ENCODE measurements at places on chromosomes 13 and 19. TPM values are rescaled to one million over a fixed set of nuclear protein-coding genes. Genes with fewer than 3 reads are reported as not detected.

- H3K4me3 ChIP-seq, result peak within 1 kb of the TSS; percentile 83
- peaks cover 9% of the 10 kb centered on the region for H3K4me1 ChIP-seq
- peak within 1 kb of the TSS; percentile 88 for H3K27ac ChIP-seq
- DNase-seq, result no peak
- H3K36me3 ChIP-seq, result peaks cover 5% of the 10 kb centered on the region
- peaks cover 3% of the 10 kb centered on the region for H3K27me3 ChIP-seq
Observed at GRCh38 chr19:38402967-38403674, at the start of gene FAM98C. Gene FAM98C (plus strand): TSS chr19:38403093. CDS start chr19:38403154, 61 bp downstream.

DNA sequence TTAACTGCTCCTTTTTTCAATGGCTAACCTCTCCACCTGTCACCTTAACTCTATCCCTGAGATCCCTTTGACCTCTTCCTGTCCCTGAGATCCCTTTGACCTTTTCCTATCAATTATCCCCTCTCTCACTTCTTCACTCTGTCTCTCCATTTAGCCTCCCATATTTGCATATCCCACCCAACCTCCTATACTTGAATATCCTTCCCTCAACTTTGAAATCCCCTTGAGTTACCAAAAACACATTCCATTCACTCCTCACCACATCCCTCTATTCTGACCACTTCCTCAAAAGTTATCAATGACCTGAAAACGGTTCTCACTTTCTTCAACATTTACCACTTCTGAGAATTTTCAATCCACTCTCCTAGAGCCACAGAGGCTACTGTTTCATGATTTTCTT is 3.0 kb downstream of the MYCBP2 start:
- H3K36me3 ChIP-seq, result peaks cover 20% of the 10 kb centered on the region
- DNase-seq, result no peak
- peak overlapping the region; percentile 97 for H3K4me3 ChIP-seq
- peaks cover 1% of the 10 kb centered on the region for H3K27me3 ChIP-seq

DNA sequence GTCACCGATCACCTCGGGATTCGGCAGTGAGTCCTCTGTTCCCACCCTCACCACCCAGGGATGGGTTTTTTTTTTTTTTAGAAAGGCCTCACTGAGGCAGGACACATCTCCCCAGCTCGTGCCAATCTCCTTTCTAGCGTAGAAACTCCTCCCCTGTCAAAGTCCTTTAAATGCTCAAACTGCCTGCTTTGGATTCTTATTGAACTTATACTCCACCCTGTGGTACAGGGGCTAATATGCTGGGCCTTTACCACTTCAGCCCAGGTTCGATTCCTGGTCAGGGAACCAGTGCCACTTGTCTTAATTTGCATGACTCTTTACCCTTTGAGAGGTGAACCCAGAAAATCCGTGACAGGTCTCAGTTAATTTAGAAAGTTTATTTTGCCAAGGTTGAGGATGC is 8.3 kb upstream of the ZNF14 start:
- DNase-seq, result no peak
- H3K4me3 ChIP-seq, result no peak overlapping the region
- H3K27me3 ChIP-seq, result no peaks in the 10 kb centered on the region
- no peak overlapping the region for H3K27ac ChIP-seq
- H3K36me3 ChIP-seq, result no peaks in the 10 kb centered on the region

DNA sequence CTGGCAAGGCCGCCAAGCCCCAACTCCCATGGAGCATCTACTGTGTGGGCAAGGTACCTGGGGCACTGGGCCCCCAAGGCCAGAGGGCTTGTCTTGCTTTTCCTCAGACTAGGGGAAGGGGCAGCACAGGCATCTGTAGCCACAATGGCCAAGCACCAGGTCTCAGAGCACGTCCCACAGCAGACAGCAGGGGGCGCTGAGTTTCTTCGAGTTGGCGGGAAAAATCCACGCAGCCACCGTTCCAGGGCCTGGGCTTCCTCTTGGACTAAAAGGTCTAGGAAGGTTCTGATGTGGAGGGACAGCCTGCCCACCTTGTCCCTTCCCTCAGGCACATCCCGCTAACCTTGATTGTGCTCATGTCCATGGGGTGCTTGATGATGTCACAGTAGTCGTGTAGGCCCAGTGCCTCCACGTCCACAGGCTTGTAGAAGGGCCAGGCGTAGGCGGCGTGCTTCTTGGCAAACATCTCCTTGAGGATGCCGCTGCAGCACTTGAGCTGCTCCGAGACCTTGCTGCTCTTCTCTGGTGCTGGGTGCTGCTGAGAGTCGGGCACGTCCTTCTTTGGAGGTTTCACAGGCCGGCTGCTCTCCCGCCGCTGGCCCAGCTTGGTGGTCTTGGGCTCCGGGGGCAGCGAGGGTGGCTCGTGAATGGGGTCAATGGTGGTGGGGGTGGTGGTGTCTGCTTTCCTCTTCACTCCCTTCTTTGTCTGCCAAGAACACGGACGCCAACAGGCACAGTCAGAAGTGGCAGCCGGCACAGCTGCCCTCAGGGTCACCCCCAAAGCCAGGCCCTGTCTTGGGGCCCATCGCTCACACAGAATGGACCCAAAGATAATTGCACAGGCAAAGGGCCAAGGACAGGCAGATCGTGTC is 32.0 kb upstream of the EPHX3 start:
- H3K4me3 ChIP-seq, result no peak overlapping the region
- peak; percentile 82 for DNase-seq
- H3K36me3 ChIP-seq, result peaks cover 40% of the 10 kb centered on the region
- peaks cover 9% of the 10 kb centered on the region for H3K4me1 ChIP-seq
- no peaks in the 10 kb centered on the region for H3K27me3 ChIP-seq

DNA sequence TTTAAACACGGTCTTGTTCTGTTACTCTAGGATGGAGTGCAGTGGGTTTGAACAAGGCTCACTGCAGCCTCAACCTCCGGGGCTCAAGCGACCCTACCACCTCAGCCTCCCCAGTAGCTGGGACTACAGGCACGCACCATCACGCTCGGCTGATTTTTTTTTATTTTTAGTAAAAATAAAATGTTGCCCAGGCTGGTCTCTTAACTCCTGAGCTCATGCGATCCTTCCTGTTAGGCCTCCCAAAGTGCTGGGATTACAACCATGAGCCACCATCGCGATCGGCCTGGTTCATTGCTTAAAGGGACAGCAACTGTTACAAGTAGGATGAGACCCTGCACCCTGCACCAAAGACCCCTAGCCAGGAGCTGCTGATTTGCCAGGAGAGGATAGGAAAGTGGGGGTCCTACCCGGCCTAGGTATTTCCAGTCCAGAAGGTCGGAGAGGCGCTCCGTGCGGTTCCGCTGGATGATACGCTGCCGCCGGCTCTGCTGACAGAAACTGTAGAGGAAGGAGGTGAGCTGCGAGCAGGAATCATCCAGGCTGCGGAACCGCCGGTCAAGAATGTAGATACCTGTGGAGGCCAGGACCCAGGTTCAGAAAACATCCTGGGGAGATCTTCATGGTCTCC is 5.1 kb downstream of the FTL start:
- H3K27me3 ChIP-seq, result no peaks in the 10 kb centered on the region
- no peak overlapping the region for H3K4me3 ChIP-seq
- H3K4me1 ChIP-seq, result peaks cover 23% of the 10 kb centered on the region
- H3K36me3 ChIP-seq, result peaks cover 43% of the 10 kb centered on the region
- H3K27ac ChIP-seq, result peak overlapping the region; percentile 11

GRCh38 chr13:21067848-21068247 is 6.5 kb upstream of the LATS2 start:
- H3K36me3 ChIP-seq, result no peaks in the 10 kb centered on the region
- no peak for DNase-seq

DNA sequence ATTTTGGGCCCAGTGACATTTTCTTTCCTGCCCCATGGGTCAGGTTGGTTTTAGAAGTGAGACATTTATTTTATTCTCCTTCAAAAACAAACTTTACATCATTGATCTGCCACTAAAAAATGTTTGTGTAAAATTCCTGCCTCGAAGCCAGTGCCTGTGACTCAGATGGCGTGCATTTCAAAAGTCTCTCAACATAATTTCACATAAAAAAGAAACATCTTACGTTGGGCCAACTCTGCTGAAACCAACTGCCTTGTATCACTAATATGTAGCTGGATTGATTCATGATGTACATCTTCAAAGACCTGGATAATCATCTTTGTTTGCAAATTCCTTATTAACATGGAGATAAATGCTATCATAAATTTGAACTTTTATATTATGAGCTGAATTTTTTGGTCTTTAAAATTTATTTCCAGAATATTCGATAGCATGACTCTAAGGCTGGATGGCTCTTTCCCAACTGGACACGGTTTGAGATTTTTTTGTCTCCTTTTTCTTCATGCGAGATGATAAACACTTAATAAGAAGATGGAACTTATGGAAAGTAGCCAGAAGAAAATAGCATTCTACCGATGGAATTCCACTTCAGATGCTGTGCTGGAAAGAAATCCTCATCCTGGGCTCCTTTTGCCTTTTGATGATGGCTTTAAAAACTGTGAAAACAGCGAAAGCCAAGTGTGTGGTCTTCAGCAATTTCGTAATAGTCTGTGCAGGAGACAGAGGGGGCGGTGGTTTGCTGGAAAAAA is 420.5 kb downstream of the FGF9 start:
- DNase-seq, result no peak
- peaks cover 9% of the 10 kb centered on the region for H3K36me3 ChIP-seq
- no peak overlapping the region for H3K27ac ChIP-seq
- H3K4me3 ChIP-seq, result no peak overlapping the region
- peaks cover 7% of the 10 kb centered on the region for H3K4me1 ChIP-seq

GRCh38 chr19:402786-403185 is 6.2 kb downstream of the C2CD4C start:
- H3K27ac ChIP-seq, result no peak overlapping the region
- no peaks in the 10 kb centered on the region for H3K36me3 ChIP-seq
- H3K27me3 ChIP-seq, result peaks cover 13% of the 10 kb centered on the region

DNA sequence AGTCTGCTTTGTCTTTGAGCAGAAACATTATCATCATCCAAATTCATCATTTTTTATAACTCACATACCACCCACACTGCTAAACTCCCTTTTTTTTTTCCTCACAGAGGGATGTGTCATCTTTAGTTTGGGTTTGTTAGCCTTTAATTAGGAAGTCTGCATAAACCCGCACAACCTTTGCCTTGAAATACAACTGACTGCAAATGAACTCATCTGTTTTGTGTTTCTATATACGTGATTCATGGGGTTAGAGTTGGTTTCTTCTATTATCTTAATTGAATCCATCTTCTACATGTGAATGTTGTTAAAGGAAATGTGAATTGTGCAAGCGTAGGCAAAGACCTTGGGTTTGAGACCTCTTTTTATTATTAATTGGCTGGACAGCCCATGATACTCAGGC is 102.7 kb downstream of the SLAIN1 start:
- H3K27ac ChIP-seq, result no peak overlapping the region
- H3K4me3 ChIP-seq, result no peak overlapping the region
- peaks cover 6% of the 10 kb centered on the region for H3K27me3 ChIP-seq
- no peak for DNase-seq
- no peaks in the 10 kb centered on the region for H3K36me3 ChIP-seq

DNA sequence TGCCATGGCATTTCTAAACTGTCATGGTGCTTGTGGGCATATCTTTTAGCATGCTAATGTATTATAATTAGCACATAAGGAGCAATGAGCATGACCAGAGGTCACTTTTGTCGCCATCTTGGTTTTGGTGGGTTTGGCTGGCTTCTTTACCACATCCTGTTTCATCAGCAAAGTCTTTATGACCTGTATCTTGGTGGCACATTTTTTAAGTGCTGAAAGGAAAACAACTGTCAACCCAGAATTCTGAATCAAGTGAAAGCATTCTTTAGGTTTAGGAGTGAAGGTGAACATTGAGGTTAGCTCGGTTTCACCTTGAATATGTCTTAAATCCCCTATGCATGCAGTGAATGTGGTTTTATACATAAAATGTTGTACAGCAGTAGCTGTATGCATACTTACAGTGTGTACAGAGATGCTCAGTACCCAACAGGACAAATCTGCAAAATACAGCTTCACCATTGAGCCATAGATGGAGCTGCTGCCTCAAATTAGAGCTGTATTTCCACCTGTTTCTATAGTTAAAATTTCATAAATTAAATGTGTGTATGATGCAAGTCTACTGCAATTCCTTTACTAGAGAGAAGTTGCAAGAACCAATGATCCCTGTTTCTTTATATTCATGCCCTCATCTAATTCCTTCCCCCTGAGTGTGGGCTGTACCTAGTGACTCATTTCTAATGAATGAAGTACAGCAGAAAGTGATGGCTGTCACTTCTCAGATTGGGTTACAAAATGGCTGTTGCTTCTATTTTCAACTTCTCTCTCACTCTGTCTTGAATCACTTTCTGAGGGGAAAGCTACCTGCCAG is 25.2 kb upstream of the IGSF23 start:
- no peak overlapping the region for H3K4me3 ChIP-seq
- H3K4me1 ChIP-seq, result peaks cover 17% of the 10 kb centered on the region
- DNase-seq, result peak; percentile 70

GRCh38 chr13:71634182-71634581 is 232.8 kb downstream of the DACH1 start:
- no peaks in the 10 kb centered on the region for H3K4me1 ChIP-seq
- no peak overlapping the region for H3K4me3 ChIP-seq
- DNase-seq, result no peak
- H3K36me3 ChIP-seq, result no peaks in the 10 kb centered on the region
- H3K27me3 ChIP-seq, result no peaks in the 10 kb centered on the region

GRCh38 chr13:41565216-41565615 is 107.9 kb downstream of the RGCC start:
- no peak for DNase-seq
- H3K36me3 ChIP-seq, result peaks cover 6% of the 10 kb centered on the region
- H3K4me3 ChIP-seq, result no peak overlapping the region
- peaks cover 13% of the 10 kb centered on the region for H3K4me1 ChIP-seq
- H3K27me3 ChIP-seq, result no peaks in the 10 kb centered on the region

GRCh38 chr13:94112227-94112626 is 367.3 kb downstream of the DCT start:
- H3K4me3 ChIP-seq, result no peak overlapping the region
- no peaks in the 10 kb centered on the region for H3K36me3 ChIP-seq
- H3K27ac ChIP-seq, result no peak overlapping the region
- no peaks in the 10 kb centered on the region for H3K4me1 ChIP-seq

DNA sequence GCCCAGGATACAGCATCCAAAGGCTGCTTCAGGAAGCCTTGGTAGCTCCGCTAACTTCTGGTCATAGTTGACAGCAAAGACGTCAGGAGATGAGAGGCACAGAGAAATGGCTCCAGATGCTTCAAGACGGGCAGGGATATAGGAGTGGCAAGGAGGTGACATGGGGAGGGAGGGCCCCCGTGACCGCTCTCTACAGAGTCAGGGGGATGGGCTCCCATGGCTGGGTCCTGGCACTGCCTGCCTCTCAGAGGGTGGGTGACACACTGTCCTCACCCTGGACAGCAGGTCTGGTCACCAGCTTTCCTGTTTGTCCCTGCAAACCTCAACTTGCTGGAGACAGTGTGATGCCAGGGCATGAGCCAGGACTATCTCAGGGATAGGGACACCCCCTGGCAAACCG is 10.3 kb upstream of the ZNF14 start:
- H3K27ac ChIP-seq, result no peak overlapping the region
- H3K36me3 ChIP-seq, result no peaks in the 10 kb centered on the region
- H3K4me3 ChIP-seq, result no peak overlapping the region
- no peak for DNase-seq
- H3K4me1 ChIP-seq, result no peaks in the 10 kb centered on the region
- H3K27me3 ChIP-seq, result no peaks in the 10 kb centered on the region

Gene EPSTI1
- total RNA-seq, result 9.7 TPM

Gene CEACAM3
- not detected for total RNA-seq

Gene LILRA1
- total RNA-seq, result not detected

Gene IGFL2
- not detected for total RNA-seq

Measured in activated CD8-positive, alpha-beta T cell treated with anti-CD3 and anti-CD28 coated beads for 36 hours (primary cell).